Eye (tissue), 1 donor: ENCODE measurements at places on chromosomes 13 and 19.
A peak's percentile ranks its signal among the peaks of the same experiment; 100 is the strongest.

DNA sequence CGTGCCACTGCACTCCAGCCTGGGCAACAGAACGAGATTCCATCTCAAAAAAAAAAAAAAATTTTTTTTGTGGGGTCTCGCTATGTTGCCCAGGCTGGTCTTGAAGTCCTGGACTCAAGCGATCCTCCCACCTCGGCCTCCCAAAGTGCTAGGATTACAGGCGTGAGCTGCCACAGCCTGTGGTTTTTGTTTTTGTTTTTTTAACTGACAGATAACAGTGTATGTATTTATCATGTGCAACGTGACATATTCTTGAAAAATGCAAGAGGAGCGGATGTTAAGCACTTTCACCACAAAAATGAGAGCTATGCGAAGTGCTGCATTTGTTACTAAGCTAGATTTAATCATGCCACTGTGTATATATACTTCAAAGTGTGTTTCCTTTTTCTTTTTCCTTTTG, 49.0 kb downstream of the ARHGEF18 start:
- no peak for DNase-seq

DNA sequence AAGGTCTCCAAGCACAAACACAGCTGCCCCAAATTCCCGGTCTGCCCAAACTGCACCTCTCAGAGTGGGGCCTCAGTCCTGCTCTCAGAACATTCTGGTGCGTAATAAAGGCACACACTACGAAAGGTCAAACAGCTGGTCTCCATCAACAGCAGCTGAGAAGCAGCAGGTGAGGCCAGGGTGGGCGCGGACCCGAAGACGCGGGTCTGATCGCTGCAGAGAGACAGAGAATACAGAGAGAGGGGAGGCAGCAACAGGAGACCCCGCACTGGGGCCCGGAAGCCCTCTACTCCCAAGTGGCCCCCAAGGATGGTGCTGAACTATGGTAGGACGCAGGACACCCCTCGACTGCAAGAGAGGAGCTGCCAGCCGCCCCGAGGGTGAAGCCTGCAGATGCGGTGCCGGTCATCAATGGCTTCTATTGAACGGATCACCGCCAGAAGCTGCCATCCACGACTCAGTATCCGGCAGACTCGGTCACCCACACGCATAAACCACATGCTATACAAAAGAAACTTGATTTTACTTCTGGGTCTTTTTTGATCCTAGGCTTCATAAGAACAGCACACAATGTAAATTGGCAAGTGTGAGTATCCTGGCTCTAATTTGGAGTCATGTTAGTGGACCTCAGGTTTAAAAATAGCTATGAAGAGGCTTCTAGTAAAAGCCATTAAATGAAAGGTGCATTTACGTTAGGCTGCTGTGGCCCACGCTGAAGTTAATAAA, 33.4 kb downstream of the STK24 start:
- DNase-seq = no peak

DNA sequence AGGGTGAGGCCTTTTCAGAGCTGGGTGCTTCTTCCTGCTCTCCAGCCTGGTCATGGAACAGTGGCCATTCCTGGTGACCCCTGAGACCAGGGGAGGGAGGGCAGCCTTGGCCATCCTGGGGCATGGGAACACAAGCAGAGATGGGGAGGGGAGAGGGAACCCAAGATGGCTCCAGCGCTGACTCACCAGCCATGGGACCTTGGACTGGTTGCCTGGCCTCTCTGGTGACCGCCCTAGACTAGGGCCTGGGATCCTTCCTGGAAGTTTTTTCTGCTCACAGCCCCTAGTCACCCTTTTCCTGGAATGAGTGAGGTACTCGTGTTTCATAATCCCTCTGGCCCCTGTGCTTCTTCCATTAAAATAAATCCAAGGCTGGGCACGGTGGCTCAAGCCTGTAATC, 3.3 kb upstream of the OPA3 start:
- DNase-seq = no peak

DNA sequence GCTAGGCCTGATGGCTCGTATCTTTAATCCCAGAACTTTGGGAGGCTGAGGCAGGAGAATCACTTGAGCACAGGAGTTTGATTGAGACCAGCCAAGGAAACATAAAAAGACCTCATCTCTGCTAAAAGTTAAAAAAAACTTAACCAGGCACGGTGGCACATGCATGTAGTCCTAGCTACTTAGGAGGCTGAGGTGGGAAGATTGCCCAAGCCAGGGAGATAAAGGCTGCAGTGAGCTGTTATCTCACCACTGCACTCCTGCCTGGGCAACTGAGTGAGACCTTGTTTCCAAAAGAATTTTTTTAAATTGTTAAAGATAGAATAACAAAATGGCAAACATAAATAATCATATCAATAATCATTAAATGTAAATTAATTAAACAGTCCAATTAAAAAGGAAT, 365.8 kb downstream of the MTUS2 start:
- no peak for DNase-seq

GRCh38 chr13:49110913-49111170, 109.3 kb upstream of the MLNR start:
- peak; percentile 50 for DNase-seq

DNA sequence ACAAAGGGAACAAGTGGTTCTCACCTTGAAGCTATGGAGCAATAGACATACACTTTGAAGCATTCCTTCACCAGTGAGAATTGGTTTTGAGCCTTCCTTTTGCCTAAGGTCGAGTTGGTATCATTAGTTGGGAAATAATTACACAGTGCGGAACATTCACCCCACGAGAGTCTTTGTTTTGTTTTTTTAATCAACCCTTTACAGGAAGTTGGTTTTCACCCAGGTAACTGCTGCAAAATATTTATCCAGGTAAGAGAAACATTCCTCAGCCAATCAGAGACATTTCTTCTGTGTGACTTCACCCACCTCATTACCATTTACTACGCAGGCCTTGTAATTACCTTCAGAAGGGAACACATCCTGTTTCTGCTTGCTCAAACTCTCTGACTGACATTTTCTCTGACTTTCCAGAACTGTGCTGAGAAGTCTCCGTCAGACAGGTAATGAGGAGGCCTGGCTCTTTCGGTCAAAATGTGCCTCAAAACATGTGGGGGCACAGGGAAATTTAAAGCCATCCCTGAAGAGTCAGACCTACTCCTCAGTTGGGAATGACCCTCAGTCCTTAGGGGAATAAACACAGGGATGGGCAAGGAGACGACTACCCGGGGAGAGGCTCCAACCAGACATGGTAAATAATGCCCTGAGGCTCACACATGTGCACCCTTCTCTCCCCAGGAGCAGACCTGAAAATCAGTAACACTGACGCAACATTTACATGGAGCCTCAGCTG, 22.7 kb upstream of the SERP2 start:
- no peak for DNase-seq

DNA sequence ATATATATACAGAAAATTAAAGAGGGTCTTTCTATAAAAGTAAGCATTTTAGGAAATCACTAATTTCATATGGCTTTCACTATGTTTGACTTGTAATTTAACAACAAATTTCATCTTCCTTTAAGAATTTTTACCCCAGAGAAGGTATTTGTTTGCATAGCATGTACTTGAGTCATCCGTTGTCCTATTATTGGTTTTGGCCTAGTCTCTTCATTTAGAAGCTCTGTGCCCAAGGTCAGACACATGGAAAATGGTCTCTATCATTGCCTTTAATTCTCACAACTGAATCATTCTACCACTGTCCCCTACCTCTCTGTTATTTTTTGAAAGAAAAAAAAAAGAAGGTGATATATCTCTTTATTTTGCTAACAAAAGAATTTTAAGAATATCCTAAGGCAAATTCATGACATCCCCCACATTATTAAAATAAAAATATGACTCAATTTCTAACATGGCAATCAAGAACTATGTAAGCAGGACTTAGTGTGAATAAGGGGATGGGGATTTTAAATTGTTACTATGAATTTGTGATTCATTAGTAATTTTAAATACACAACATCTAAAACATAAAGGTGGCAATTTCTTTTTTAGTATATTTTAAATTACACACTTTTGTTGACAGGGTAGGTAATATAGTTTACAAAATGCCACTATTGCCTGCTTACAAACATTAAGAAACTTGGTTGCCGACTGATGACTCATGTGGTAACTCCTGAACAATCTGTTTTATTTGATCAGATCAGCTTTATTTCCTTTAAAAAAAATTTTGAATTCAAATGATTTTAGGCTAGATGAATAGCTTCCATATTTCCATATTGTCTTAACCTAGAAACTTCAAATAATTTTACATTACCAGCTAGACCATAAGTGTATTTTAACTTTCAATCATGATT, 13.9 kb downstream of the SLITRK5 start:
- no peak for DNase-seq

DNA sequence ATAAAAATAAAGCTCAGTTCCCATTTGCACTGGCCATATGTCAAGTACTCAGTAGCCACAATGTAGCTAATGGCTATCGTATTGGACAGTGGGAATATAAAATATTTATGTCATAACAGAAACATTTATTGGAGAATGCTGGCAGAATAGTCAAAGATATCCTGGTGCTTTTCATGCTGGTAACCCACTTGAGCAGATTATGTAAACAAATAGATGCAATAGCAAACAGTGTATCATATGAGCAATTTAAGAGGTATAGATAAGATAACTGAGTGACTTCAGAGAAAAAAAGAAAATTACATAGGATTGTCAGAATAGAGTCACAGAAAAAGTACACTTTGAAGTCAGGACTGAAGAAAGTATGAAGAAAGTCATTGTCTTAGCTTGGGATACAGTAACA, 426.6 kb downstream of the NDFIP2 start:
- DNase-seq = no peak

DNA sequence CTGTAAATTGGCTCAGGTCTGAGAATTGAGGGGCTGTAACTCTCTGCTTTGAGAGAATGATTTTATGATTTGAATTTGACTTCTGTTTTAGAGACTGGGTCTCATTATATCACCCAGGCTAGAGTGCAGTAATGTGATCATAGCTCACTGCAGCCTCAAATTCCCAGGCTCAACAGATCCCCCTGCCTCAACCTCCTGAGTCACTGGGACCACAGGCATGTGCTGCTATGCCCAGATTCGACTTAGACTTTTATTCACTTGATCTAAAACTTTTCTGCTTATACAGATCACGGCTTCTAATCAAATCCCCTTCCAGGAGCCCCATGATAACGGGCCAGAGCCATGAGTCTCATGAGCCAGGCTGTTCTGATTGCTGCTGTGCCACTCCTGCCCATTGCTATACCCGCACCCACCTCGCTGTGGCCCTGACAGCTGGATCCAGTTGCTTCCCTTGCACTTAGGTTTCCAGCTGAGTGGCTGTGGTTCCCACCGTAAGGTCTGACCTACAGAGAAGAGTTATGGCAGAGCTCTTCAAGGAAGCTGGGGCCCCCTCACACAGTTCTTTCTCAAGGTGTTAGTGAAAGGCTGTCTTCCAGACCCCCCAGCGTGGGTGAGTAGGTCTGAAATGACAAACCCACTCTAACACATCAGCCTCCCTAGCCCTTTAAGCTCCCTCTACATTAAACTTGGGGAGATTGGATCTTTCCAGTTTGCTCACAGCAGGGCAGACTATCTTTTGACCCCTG, 251.2 kb upstream of the SGCG start:
- no peak for DNase-seq

DNA sequence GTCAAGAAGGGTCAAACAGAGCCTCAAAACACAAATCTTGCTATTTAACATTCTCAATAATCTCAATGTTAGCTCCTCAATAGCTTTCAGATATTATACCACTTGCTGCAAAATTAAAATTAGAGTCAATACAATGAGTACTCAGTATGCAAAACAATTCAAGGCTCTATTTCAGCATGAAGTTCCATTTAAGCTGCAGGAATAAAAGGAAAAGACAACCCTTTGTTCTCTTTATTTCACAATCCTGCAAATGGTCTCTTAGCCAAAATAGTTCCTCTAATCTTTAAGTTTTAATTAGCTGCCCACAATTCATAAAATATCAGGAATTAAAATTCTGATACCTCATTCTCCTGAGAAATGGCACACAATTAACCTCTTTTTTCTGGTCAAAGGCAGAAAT, 40.5 kb upstream of the DCT start:
- no peak for DNase-seq

DNA sequence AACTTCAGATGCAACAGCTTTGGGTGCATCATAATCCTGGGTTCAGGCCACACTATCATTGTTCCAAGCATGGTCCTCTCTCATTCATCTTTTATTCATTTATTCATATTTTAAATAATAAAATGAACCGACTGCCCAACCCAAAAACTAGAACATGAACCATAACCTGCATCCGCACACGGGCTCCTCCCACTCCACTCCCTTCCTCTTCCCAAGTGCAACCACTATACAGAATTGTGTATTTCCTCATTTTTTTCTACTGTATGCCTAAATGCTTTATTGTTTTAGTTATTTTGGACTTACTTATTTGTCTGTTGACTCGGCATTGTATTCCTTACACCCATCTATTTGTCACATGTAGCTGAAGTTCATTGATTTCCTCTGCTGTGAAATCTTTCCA, 30.7 kb upstream of the POMP start:
- no peak for DNase-seq

GRCh38 chr13:48264058-48264457, 31.1 kb downstream of the ITM2B start:
- DNase-seq = no peak

GRCh38 chr19:42199440-42200115, 17.9 kb downstream of the DEDD2 start:
- no peak for DNase-seq

- DNase-seq = no peak
These were observed 590.8 kb upstream of the SPRY2 start for GRCh38 chr13:80931766-80932165.

DNA sequence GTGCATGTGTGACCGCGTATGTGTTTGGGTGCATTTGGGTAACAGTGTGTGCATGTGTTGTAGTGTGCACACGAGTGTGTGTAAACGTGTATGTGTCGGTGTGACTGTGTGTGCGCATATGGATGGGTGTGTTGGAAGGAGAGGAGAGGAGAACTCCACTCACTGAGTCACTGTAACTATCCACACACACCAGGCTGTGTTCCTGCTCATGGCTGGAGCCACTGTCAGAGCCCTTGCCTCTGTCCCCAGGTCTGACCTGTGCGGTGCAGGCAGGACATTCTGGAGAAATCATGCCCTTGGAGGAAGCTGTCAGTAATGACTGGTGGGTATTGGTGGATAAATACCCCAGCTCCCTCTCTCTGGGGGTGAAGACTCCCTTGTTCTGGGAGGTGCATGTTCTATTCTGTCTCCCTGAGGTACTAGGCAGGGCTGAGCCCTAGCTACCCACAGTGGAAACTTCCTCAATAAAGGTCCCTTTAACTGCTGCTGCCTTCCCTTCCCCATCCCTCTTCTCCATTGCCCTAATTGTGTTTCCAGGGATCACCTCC, 48.4 kb downstream of the CYP4F22 start:
- DNase-seq = no peak

- DNase-seq = peak; percentile 66
These were observed 79.4 kb upstream of the VSTM2B start for GRCh38 chr19:29446361-29446760.

- DNase-seq = no peak
These were observed 24.1 kb downstream of the LHFPL6 start for GRCh38 chr13:39578821-39579291.

DNA sequence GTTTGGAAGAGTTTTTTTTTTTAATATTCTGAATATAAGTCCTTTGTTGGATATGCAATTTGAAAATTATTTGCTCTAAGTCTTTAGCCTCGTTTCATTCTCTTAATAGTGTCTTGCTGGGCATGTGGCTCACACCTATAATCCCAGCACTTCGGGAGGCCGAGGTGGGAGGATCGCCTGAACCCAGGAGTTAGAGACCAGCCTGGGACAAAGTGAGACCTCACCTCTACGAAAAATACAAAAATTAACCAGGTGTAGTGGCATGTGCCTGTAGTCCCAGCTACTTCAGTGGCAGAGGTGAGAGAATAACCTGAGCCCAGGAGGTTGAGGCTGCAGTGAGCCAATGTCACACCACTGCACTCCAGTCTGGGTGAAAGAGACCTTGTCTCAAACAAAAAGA, 87.3 kb upstream of the UBAC2 start:
- DNase-seq = no peak
